Hepatocyte (in vitro differentiated cells): ENCODE measurements at places on chromosomes 7 and 10. TPM values are rescaled to one million over a fixed set of nuclear protein-coding genes. Genes with fewer than 3 reads are reported as not detected.

Gene RPP38
- total RNA-seq, result 13.9 and 18.2 TPM in 2 replicates

DNA sequence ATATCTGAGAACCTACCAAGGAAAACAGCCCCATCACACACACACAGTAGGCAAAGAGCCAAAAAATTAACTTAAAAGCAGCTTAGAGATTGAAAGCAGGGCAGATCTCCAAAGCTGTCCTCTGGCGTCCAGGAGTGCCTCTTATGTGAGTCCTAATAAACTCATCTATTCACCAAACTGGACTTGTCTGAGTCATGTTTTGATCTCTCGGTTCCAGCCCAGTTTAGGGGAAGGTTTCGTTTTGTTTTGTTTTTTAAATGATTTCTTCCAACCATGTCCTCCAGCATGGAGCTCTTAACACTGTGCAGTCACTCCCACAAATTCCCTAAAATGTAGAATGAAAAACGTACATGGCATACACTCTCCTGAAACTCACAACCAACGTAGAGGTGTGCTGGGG lies 6.7 kb upstream of the PRSS37 start:
- no peak for DNase-seq
- H3K27me3 ChIP-seq, result no peaks in the 10 kb centered on the region
- H3K4me1 ChIP-seq, result no peaks in the 10 kb centered on the region
- no peak overlapping the region for H3K27ac ChIP-seq
- no peaks in the 10 kb centered on the region for H3K36me3 ChIP-seq

DNA sequence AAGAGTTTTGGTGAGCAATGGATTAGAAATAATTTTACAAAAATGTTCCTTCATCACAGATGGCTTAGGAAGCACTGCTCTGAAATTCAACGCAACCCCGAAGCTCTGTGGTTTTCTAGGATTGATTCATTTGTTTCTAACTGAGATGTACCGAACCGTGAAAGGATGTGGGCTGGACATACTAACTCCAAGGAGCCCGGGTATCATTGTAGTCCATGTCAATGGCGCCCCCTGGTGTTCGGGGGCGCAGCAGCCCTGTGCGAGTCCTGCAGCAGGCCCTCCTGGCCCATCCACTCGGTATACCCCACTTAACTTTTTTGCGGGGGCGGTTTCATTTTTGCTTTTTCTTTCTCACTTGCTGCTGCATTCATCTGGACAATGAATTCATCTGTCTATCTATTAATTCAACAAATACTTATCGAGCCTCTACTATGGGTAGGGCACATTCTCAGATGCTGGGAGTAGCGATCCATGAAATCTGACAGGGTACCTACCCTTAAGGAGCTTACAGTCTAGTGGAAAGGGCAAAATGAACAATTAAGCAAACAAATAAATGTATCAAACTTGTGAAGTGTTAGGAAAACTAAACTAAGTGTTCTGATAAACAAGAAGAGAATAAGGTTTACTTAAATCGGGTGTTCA lies 25.2 kb upstream of the ITPRID1 start:
- H3K4me3 ChIP-seq, result no peak overlapping the region
- DNase-seq, result peak; percentile 61
- no peaks in the 10 kb centered on the region for H3K4me1 ChIP-seq
- no peaks in the 10 kb centered on the region for H3K27me3 ChIP-seq
- no peaks in the 10 kb centered on the region for H3K36me3 ChIP-seq

- no peaks in the 10 kb centered on the region for H3K27me3 ChIP-seq
- H3K27ac ChIP-seq, result no peak overlapping the region
- H3K4me1 ChIP-seq, result no peaks in the 10 kb centered on the region
- H3K4me3 ChIP-seq, result no peak overlapping the region
- DNase-seq, result no peak
These were observed 127.8 kb downstream of the PLPP4 start for GRCh38 chr10:120584786-120585185.

Gene NPTX2
- total RNA-seq, result 3.0 TPM in 2 replicates

Gene CHN2
- total RNA-seq, result 8.7 and 20.7 TPM in 2 replicates

DNA sequence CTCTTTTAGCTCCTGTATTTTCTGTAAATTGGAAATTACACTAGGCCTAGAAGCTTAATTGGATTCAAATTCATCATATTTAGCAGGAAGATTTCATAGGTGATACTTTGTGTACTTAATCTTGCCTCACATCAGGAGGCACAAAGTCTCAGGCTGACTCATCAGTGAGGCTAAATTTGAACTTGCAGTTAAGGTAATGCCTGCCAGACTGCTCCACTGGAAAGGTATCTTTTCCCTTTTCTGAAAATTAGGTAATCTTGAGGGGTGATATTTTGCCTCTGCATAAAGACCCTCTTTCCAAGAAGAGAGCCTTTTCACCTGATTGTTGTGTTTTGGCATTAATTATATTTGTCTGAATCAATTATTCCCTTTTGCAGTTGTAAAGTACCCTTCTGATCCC lies 14.6 kb downstream of the PPIA start:
- no peaks in the 10 kb centered on the region for H3K27me3 ChIP-seq
- H3K4me3 ChIP-seq, result no peak overlapping the region
- no peaks in the 10 kb centered on the region for H3K36me3 ChIP-seq
- no peak overlapping the region for H3K27ac ChIP-seq

GRCh38 chr7:44768628-44769371 lies 20.2 kb downstream of the ZMIZ2 start:
- H3K36me3 ChIP-seq, result no peaks in the 10 kb centered on the region
- no peaks in the 10 kb centered on the region for H3K27me3 ChIP-seq
- H3K4me1 ChIP-seq, result peaks cover 29% of the 10 kb centered on the region

GRCh38 chr10:20892796-20893195 lies 4.3 kb downstream of the NEBL start:
- H3K4me3 ChIP-seq, result no peak overlapping the region
- H3K27me3 ChIP-seq, result no peaks in the 10 kb centered on the region
- H3K36me3 ChIP-seq, result no peaks in the 10 kb centered on the region
- DNase-seq, result no peak
- H3K4me1 ChIP-seq, result peaks cover 19% of the 10 kb centered on the region
- no peak overlapping the region for H3K27ac ChIP-seq

DNA sequence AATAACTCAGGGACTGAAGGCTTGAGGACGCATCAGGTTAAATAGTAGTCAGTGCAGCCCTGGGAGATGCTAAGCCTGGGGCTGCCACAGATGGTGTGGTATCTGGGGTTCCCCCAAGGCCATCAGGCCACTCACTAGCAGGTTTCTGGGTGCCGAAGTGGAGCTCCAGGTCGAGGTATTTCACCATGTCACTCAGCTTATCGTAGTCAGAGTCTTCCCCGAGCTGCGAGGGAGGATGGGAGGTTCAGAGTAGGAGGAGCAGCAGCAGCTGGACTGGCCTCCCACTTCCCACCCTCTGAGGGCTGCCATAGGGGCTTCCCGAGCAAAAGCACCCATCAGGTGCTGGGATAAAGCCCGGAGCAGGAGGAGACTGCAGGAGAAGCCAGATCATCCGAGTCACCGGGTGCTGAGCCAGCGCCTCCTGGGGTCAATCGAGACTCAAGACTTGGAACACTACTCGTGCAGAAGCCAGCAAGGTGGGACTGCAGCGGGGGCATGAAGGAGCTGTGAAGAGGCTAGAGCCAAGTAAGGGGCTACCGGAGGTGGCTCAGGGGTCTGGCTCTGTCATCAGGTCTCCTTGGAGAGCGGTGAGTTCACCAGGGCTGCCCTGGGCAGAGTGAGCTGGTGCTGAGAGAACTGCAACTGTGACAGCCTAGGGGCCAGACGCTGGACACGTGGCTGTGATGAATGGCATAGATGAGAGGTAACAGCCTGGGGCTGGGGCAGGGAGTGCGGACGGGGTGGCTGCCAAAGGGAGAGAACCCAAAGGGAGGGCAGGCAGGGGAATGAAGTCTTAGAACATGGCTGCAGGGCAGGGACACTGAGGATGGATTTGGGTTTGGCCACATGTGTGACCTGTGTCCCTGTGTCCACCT lies 45.3 kb downstream of the GRID2IP start:
- H3K36me3 ChIP-seq, result no peaks in the 10 kb centered on the region
- H3K27ac ChIP-seq, result no peak overlapping the region
- DNase-seq, result no peak
- no peak overlapping the region for H3K4me3 ChIP-seq

Gene TSPAN33
- total RNA-seq, result 9.6 and 10.4 TPM in 2 replicates

Gene SLIT1
- total RNA-seq, result 0.12 and 0.47 TPM in 2 replicates

DNA sequence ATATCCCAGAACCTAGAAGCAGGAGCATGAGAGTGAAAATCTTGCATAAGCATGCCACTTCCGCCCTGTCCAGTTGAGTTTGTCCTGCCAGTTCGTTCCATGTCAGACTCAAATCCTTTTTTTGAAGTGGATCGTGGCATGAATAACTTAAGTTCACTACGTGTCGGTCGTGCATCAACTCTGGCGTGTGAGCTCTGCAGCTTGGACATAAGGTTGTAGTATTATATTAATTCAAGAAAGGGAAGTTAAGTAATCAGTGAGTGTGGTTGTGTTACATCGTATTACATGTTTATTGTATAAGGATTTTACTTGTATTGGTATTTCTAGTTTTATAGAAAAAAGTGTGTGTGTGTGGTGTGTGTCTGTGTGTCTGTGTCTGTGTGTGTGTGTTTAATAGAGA lies 23.0 kb downstream of the CDC123 start:
- H3K27me3 ChIP-seq, result no peaks in the 10 kb centered on the region
- H3K4me1 ChIP-seq, result no peaks in the 10 kb centered on the region
- H3K4me3 ChIP-seq, result no peak overlapping the region

- H3K4me1 ChIP-seq, result peaks cover 4% of the 10 kb centered on the region
- H3K27ac ChIP-seq, result no peak overlapping the region
- DNase-seq, result no peak
- H3K4me3 ChIP-seq, result no peak overlapping the region
These were observed 36.6 kb upstream of the SPOCK2 start for GRCh38 chr10:72124989-72125388.

GRCh38 chr10:6350609-6351008 lies 147.9 kb downstream of the PFKFB3 start:
- no peak overlapping the region for H3K27ac ChIP-seq
- H3K4me3 ChIP-seq, result no peak overlapping the region
- no peaks in the 10 kb centered on the region for H3K27me3 ChIP-seq
- DNase-seq, result no peak

Gene NACAD
- total RNA-seq, result 1.2 and 1.4 TPM in 2 replicates

- no peaks in the 10 kb centered on the region for H3K4me1 ChIP-seq
- no peaks in the 10 kb centered on the region for H3K27me3 ChIP-seq
- no peak overlapping the region for H3K4me3 ChIP-seq
These were observed 50.8 kb upstream of the AOAH start for GRCh38 chr7:36775061-36775620.

Gene SLC39A12
- not detected in 2 replicates for total RNA-seq

GRCh38 chr10:84140036-84140379 lies 699 bp downstream of the GHITM start:
- H3K27ac ChIP-seq, result peak overlapping the region; percentile 95
- DNase-seq, result peak; percentile 43
- no peaks in the 10 kb centered on the region for H3K36me3 ChIP-seq
- H3K4me3 ChIP-seq, result peak overlapping the region; percentile 87
- H3K4me1 ChIP-seq, result peaks cover 19% of the 10 kb centered on the region
- H3K27me3 ChIP-seq, result no peaks in the 10 kb centered on the region

Gene MMD2
- not detected in 2 replicates for total RNA-seq

GRCh38 chr10:71025535-71025934 lies 137.2 kb upstream of the PCBD1 start:
- no peak overlapping the region for H3K27ac ChIP-seq
- no peaks in the 10 kb centered on the region for H3K36me3 ChIP-seq
- no peaks in the 10 kb centered on the region for H3K4me1 ChIP-seq
- no peak overlapping the region for H3K4me3 ChIP-seq
- peak; percentile 26 for DNase-seq

GRCh38 chr10:127774766-127775559 lies 38.0 kb downstream of the FOXI2 start:
- H3K36me3 ChIP-seq, result no peaks in the 10 kb centered on the region
- DNase-seq, result no peak
- H3K4me1 ChIP-seq, result peaks cover 6% of the 10 kb centered on the region
- no peaks in the 10 kb centered on the region for H3K27me3 ChIP-seq
- no peak overlapping the region for H3K4me3 ChIP-seq

- H3K27ac ChIP-seq, result no peak overlapping the region
- no peaks in the 10 kb centered on the region for H3K27me3 ChIP-seq
These were observed 11.3 kb downstream of the KAT6B start for GRCh38 chr10:74837743-74838142.

GRCh38 chr7:129271500-129272355 lies 46.9 kb downstream of the AHCYL2 start:
- H3K27ac ChIP-seq, result no peak overlapping the region
- DNase-seq, result peak; percentile 58
- H3K4me1 ChIP-seq, result no peaks in the 10 kb centered on the region
- H3K27me3 ChIP-seq, result no peaks in the 10 kb centered on the region
- no peaks in the 10 kb centered on the region for H3K36me3 ChIP-seq

GRCh38 chr10:128859738-128860386 lies 607.2 kb upstream of the MGMT start:
- no peak overlapping the region for H3K4me3 ChIP-seq
- peak; percentile 44 for DNase-seq
- peaks cover 11% of the 10 kb centered on the region for H3K4me1 ChIP-seq
- no peaks in the 10 kb centered on the region for H3K36me3 ChIP-seq

Gene ASB10
- not detected in 2 replicates for total RNA-seq

Gene TMEM270
- total RNA-seq, result 1.1 TPM in 1 of 2 replicates, not detected in the other

Gene SFTPD
- 38.3 and 55.5 TPM in 2 replicates for total RNA-seq

GRCh38 chr7:90290244-90291113 lies 30.6 kb downstream of the FAM237B start:
- H3K27ac ChIP-seq, result no peak overlapping the region
- no peak overlapping the region for H3K4me3 ChIP-seq
- no peaks in the 10 kb centered on the region for H3K36me3 ChIP-seq
- DNase-seq, result no peak
- H3K4me1 ChIP-seq, result no peaks in the 10 kb centered on the region
- H3K27me3 ChIP-seq, result no peaks in the 10 kb centered on the region

DNA sequence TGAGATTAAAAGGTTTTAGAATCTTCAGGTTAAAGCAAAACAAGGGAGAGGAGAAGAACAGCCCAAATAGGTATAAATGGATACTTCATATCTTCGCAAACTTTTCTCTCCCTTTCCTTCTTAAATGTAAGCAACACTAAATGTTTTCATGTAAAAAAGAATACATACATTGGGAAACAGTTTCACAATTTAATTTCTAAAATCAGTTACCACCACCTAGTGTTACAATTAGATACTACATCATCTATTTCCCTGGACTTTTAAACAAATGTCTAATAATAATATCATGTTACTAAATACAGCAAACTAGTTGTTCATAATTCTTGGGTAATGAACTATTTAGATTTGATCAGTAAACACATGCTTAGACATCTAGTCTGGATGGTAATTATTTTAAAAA lies 35.8 kb downstream of the MINDY3 start:
- no peaks in the 10 kb centered on the region for H3K27me3 ChIP-seq
- no peak for DNase-seq
- no peaks in the 10 kb centered on the region for H3K4me1 ChIP-seq
- H3K4me3 ChIP-seq, result no peak overlapping the region
- no peak overlapping the region for H3K27ac ChIP-seq

Gene PNLIPRP2
- total RNA-seq, result 21.1 and 23.4 TPM in 2 replicates

Gene TCAF2
- 1.0 and 1.1 TPM in 2 replicates for total RNA-seq

GRCh38 chr10:52644373-52645186 lies 128.0 kb downstream of the MBL2 start:
- H3K4me3 ChIP-seq, result no peak overlapping the region
- H3K27ac ChIP-seq, result no peak overlapping the region
- H3K4me1 ChIP-seq, result no peaks in the 10 kb centered on the region
- no peaks in the 10 kb centered on the region for H3K36me3 ChIP-seq
- H3K27me3 ChIP-seq, result no peaks in the 10 kb centered on the region
